ENCODE measurements at places on chromosomes 4 and X.

GRCh38 chr4:8648816-8649630, 56.5 kb downstream of the CPZ start:
- DNase-seq = no peak

DNA sequence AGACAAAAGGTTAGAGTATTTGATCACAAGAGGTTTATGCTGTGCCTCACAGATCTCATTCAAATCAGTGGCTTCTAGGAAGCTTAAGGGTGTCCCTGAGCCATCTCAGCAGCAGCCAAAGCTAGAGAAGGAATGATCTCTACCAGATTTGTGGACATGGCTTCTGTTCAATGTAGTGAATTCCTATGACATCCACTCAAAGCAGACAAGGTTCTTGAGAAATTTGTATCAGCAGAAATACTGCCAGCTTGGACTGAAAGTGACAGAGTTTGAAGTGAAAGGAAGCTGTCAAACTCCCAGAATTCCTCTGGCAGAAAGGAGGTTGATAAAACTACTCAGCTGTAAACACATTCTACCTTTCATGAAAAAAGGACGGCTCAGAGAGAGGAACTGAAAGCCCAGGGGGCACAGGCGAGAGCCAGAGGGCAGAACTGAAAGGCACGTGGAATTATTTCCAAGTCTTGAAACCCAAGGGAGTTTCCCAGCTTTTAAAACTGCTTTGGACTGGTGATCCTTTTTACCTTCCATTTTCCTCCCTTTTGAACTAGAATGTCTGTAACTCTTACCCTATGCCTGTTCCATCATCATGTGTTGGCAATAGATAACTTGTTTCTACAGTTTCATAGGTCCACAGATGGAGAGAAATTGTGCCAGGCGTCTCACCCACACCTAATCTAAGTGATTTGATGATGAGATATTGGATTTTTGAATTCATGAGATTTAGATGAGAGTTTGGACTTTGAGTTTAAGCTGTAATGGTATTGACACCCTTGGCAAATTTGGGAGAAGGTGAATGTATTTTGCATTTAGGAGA, 14.5 kb upstream of the MED14 start:
- DNase-seq = no peak

DNA sequence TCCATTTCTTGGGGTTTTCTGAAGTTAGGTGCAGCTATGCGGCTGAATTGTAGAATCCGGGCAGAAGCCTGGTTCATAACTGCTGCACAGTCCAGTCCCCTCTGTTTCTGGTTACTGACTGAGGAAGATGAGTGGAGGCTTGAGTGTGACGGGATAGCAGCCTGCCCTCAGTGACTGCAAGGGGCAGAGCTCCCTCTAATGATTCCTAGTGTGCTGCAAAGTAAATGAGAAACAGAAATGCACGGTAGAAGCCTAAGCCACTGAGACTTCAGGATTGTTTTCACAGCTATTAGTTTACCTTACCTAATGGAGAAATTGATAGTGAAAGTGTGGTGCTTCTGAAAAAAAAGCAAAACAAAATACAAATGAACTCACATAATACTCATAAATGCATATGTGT, 189.2 kb downstream of the GPM6A start:
- DNase-seq = no peak

GRCh38 chr4:71270901-71271300, 67.9 kb upstream of the SLC4A4 start:
- no peak for DNase-seq

DNA sequence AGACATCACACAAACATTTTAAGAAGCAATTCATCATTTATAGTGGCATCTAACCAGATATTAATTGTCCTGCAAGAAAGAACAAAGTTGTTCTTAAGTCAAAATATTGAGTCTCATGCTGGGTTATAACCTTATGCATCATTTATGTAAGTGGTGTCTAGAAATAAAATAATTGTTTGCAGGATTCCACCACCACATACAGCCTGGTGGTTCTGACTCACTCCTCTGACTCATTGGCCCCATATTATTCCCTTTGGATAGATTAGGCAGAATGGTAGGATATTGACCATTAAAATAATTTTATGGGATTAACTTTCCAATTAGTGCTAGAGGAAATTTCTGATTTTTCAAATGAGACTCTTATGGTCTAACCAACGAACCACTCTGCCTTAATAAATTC, 384.5 kb downstream of the GRXCR1 start:
- DNase-seq = no peak

DNA sequence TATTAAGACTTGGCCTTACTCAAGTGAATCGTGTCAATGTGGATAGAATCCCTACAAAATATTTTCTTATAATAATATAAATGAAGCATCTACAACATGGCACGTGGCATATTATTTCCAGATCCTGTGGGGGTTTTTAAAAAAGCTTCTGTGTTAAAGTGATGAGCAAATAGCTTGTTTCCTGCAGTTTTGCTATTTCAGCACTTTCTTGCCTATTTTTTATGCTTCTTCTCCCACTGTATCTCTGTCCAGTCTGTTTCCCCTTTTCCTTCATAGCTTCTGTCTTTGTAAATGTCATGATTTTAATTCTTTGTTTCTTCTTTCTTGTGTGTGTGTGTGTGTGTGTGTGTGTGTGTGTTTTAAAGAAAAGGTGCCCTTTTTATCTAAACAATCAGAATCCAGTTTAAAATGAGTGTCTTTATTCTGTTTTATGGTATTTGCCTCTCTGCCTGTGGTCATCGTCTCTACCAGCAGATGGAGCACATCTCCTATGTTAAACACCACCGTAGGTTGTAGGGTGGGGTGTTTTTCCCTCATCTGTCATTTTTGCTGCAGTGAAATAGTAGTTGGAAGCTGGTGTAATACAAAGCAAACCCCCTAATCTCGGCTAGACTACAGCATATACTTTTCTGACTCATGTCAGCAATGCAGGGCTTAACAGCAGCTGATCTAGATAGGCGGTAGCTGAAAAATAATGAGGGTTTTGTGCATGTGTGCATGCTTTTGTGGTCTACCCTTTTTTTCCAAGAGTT, 33.1 kb downstream of the FTHL17 start:
- DNase-seq = no peak

GRCh38 chrX:111854556-111855490, 21.2 kb upstream of the TRPC5OS start:
- no peak for DNase-seq

GRCh38 chr4:3781193-3781886, 15.2 kb downstream of the ADRA2C start:
- DNase-seq = no peak

- no peak for DNase-seq
Observed at GRCh38 chrX:29666366-29666765, 549.0 kb upstream of the MAGEB2 start.

DNA sequence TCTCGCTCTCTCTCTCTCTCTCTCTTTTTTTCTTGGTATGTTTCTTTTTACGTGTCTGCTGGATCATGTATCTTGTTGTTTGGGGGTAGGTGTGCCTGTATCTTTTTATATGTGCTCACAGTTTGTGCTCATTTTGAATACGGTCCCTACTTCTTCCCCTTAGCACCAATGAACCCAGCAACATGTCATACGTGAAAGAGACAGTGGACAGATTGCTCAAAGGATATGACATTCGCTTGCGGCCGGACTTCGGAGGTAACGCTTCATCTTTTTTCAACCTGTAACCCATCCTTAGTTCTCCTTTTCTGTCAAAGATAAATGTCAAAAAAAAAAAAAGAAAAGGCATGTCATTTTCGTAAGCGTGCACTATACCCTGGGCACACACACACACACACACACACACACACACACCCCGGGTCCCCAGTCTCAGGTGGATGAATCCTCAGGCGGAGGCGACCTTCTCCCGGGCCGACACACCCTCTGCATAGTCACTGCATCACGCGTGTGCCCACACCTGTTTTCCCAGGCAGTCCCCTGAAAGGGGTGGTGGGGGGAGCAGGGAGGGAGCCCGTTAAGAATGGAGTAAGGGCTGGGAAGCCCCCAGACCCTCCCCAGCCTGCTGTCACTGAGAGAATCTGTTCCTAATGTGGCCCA, 511 bp downstream of the GABRB1 start:
- no peak for DNase-seq

DNA sequence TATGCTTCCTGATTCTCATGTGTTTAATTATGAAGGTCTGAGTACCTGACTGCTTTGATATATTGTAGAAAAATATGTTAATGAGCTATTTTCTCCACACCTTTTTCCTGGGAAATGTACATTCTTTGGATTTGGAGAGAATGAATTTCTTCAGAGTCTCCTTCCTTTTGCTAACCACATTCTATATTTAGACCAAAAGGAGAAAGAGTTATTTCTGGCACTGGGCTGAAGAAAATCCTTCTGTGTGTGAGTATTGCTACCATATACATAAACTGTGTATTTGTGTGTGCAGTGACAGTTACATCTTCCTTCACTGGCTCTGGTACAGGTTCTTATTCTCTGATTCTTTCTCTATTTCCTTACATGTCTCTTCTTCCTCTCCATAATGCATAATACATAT, 44.5 kb upstream of the PGRMC2 start:
- DNase-seq = no peak

DNA sequence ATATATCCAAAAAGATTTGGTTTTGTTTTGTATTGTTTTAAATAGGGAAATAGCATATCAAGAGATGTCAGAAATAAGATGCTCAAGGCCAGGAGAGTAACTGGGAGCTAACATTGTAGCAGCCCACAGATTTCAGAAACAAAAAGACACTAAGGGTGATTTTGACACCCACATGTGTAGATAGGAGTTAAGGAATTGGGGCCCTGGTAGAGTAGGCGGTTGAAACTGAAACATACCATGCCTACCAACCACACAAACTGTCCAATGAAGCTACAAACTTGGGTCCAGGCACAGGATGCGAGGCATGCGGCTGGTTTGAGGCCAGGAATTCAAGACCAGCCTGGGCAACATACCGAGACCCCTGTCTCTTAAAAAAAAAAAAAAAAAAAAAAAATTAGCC, 6.3 kb upstream of the HSPA4L start:
- no peak for DNase-seq

DNA sequence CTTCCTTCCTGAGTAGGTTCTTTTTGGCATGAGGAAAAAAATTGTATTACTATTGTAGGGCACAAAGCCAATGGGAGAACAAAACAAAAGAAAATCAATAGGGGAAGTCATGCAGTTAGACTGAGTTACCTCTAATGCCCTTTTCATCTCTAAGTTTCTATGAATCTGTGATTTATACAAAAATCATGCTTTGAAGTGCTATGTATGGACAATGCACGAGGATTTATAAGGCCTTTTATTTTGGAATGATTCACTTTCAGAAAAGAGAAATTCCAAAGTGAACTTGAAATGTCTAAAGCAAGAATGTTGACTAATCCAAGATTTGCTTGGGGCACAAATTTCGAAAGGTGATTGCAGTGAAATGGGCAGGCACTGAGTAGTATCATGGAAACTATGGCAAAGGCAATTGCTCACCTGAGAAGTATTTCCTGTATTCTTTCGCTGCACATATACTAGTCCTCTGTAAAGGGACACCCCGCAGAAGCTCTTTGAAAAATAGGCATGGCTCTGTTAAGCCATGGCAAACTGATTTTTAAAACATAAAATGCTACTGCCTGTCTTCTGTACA, 52.8 kb downstream of the ADGRG4 start:
- no peak for DNase-seq

DNA sequence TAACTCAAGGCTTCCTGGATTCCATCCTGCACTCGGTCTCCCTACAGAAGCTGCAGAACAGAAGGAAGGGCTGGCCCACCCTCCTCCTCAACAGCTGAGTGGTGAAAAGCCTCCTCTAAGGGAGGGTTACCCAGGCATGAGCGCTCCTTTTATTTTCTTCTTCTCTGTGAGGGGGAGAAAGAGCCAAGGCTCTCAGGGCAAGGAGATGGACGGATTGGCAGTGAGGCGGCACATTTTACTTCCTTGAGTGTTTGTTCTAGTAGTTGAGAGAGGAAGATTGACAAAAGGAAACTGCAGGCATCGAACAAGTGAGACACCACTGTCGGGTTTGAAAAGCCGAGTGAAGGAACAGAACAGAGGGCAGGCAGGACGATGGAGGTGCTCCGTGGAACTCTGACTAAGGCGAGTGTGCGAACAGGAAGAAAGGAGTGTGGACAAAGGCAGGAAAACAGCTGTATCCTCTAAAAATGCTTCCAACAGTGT, 38.4 kb upstream of the STS start:
- DNase-seq = no peak

DNA sequence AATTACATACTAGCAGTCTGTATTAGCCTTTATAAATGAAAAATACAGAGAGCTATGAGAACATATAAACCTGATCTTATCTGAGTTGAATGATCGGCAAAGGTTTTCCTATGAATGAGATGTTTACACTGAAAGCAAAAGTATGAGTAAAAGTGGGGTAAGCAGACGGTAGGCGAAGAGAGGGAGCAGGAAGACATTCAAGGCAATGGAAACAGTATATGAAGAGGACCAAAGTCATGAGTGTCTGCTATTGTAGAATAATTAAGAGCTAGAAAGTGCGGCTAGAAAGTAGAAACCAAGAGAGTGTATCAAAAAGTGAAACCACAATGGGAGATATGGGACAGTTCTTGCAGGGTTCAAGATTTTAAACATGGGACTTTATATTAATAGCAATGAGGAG, 67.0 kb upstream of the TMLHE start:
- DNase-seq = no peak

GRCh38 chrX:18286322-18286831, 65.7 kb upstream of the BEND2 start:
- no peak for DNase-seq

GRCh38 chrX:65667157-65667502, 324 bp upstream of the MSN start:
- no peak for DNase-seq

- no peak for DNase-seq
Observed at GRCh38 chrX:154990496-154990895, 32.0 kb downstream of the F8 start.

DNA sequence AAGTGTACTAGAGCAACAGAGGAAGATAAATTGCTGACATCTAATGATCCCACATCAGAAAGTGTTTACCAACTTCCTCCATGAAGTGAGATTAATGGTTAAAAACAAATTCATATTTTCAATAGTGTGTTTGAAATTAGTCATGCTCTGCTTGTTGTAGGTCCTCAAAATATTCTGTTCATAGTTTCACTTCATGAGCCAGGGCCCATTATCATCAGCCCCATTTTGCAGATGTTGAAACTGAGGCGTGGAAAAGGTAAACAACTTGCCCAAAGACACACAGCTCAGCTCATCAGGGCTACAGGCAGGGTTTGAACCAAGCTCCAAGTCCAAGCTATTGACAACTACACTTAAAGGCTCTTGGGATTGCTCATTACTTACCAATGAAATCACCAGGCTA, 103.5 kb upstream of the PPARGC1A start:
- no peak for DNase-seq

DNA sequence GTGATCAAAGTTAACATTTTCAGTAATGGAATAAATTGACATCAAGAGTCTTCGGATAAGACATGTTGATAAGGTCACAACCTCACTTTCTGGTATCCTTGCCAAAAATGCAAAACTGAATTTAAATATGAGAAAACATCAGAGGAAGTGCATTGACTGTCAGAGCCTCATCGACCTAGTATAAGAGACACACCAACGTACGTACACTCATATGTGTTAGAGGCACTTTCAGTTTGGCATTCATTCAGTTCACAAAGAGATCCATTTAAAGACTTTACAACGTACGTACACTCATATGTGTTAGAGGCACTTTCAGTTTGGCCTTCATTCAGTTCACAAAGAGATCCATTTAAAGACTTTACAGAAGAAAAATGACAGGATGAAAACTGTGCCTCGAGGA, 280.3 kb downstream of the INPP4B start:
- no peak for DNase-seq

GRCh38 chr4:76896614-76897535, 1.1 kb downstream of the SOWAHB start:
- DNase-seq = peak; percentile 22

- no peak for DNase-seq
Observed at GRCh38 chr4:62204136-62204535, 1004.0 kb downstream of the ADGRL3 start.

GRCh38 chr4:113603911-113604310, 157.6 kb downstream of the CAMK2D start:
- no peak for DNase-seq
